ENCODE measurements at places on chromosomes 7 and 10. TPM values are rescaled to one million over a fixed set of nuclear protein-coding genes. Genes with fewer than 3 reads are reported as not detected.

ECHDC3 gene
- total RNA-seq: 39.6 TPM

SFTPA1 gene
- total RNA-seq: 0.55 TPM

SLC13A1 gene
- total RNA-seq: not detected

HOXA5 gene
- total RNA-seq: not detected

NKX6-2 gene
- total RNA-seq: not detected

ATRNL1 gene
- total RNA-seq: 8.1 TPM

SDK1 gene
- total RNA-seq: 5.0 TPM

CALML3 gene
- not detected for total RNA-seq

NPY gene
- not detected for total RNA-seq

CYP3A5 gene
- not detected for total RNA-seq

ANXA7 gene
- 154 TPM for total RNA-seq

CBLL1 gene
- 23.8 TPM for total RNA-seq

CCL24 gene
- total RNA-seq: not detected

PDIA4 gene
- total RNA-seq: 18.2 TPM

PPP1R9A gene
- 35.0 TPM for total RNA-seq

WASHC2C gene
- 32.2 TPM for total RNA-seq

TMEM176A gene
- 14.8 TPM for total RNA-seq
